ENCODE measurements at places on chromosomes 11 and 22.

DNA sequence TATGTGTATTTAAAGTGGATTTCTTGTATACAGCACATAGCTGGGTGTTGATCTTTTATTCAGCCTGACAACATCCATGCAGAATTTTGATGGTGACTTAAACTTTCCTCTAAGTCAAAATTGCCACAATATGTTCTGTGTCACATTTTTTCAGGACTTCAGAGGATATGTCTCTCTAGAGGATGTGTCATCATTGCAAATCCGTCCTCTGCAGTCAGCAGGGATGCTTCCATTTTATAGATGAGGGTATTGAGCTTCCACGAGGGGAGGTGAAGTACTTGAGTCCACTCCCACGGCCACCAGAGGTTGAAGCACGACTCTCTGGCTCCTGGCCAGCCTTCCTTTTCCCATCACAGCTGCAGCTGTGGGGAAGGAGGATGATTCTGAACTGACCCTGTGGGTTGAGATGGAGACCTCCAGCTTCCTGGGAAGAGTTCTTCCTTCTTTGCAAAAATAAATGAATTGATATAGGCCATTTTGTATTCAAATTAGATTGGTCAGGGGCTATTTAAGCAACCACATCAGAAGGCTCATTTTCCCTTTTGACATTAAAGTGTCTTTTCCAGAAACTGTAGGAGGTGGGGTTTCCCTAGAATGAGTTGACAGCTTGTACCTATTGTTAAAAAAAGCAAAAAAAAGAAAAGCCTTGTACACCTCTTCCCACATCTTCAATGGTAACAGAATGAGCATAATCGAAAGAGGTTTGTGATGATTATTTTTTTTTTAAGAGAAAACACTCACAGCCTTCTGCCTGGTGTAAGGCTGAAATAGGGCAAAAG is 55.2 kb upstream of the MYEOV start:
- DNase-seq: no peak

DNA sequence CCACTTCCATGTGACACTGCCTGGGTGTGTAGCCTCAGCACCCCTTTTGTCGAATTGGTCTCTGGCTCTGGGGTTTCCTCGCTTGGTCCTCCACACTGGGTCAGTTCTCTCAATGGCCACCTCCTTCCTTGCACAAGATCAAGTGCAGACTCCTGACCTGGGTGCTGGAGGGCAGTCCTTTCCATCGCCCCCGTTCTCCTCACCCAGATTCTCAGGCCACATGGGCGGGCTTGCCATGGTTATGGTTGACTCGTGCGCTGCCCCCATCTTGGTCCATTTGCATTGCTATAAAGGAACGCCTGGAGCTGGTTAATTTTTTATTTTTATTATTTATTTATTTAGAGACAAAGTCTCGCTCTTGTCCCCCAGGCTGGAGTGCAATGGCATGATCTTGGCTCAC is 5.5 kb upstream of the PARVB start:
- no peak for DNase-seq

DNA sequence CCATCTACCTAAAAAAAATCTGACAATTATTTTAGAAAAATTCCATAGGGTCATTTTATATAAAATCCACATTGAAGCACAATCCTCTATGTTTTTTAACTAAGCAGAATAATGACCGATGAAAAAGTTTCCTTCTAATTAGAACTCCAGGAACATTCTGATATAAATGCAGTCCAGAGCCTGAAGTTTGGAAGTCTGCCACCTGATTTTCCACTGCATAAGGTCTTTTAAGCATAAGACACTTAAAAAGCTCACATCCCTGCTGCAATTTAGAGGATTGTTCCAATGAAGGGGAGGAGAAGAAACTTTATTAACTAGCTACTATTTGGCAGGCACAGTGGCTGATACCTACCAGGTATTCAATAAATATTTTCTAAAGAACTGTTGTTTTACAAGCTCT is 570.3 kb upstream of the ANO5 start:
- no peak for DNase-seq

DNA sequence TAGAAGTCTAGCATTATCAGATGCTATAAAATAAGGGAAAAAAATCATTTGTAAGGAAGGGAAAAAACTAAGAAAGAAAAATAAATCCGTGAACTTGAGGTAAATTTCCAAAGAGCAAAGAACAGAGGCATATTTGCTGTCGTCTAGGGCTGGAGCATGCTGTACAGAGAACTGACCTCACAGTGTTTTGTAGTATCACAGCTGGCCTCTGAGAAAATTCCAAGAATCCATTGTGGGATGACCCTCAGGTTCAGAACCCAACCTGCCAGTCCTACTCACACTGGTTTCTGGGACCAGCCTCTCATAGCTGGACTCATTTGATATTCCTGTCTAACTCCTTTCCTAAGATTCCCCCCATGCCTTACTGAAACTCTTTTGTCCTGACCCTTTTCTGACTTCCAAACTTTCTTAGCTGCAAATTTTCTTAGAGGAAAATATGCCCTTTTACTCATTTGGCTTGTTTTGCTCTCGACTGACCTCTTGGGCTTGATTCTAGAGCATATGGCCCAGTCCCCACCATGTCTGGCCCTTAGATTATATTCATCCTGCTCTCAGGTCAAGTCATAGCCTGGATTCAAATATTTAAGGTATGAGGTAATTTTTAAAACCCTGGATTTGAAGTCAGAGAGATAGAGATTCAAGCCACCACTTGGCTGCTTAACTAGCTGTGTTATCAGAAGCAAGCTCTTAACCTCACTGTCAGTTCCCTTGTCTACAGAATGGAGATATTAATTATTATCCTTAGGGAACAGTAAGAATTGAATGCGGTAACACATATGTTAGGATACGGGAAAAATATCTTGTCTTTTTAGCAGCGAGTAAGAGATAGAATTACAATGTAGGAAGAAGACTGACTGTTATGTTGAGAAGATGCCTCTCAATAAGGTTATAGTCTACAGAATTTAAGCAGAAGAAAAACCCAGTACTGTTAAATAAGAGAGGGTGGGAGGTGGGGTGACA is 89.7 kb upstream of the KCNA4 start:
- DNase-seq: no peak

DNA sequence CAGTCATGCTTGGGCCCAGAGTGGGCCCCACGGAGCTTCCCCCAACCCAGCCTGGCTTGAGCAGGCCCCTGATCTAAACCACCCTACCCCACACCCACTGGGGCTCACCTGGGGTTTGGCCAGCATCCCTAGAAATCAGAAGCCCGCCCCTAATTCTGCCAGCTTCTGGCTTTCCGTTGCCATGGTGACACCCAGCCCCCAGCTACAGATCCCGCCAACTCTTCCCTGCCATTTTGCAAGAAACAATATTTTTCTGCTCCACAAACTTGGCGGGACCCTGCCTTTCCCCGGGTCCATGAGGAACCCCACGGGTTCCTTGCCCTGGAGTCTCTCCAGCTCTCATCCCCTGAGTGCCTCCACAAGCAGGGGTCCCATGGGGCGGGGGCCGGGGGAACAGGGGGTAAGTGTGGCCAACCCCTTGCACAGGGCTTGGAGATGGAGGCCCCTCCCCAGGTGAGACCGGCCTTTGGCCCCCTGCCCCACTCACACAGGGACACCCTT is 90.0 kb downstream of the CDKN1C start:
- no peak for DNase-seq

- DNase-seq: no peak
Measured at GRCh38 chr11:62459080-62459479, 40.2 kb downstream of the SCGB1A1 start.

DNA sequence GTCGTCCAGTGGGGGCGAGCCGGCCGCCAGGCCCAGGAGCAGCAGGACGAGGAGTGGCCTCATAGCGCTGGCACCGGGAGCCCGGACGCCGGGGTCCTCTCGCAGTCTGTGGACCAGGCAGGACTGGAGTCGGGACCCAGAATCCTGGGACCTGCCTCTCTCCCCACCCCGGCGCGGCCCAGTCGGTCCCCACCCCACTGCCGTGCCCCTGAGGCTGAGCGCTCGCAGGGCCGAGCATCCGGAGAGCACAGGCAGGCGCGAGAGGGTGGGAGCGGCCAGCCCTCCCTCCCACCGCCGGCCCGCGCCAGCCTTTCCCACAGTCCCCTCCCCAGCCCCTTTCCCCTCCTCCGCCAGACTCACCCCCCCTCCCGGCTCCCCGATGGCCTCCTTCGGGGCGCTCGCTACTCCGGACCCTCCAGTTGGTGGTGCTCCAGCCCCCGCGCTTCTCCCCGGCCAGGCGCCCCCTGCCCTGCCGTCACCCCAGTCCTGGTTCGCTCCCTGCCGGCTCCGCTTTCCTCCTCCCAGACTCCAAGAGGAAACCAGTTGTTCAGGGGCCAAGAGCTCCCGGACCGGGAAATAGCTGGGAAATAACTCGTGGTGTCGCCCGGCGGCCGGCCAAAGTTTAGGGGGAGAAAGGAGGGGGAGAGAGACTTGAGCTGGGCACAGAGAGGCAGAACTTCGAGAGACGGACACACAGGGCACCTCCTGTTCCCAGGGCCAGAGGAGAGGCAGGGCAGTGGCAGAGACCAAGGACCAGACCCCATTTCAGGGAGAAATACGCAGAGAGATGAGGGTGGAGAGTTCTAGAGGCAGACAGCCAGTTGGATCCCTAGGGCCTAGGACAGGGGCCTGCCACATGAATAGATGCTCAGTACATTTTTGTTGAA is at the start of gene C1QTNF5:
Gene C1QTNF5, minus strand, starts transcription at position 549 of the 887 bp plus-strand sequence. Its CDS starts 486 bp downstream, at position 63.
- DNase-seq: no peak

DNA sequence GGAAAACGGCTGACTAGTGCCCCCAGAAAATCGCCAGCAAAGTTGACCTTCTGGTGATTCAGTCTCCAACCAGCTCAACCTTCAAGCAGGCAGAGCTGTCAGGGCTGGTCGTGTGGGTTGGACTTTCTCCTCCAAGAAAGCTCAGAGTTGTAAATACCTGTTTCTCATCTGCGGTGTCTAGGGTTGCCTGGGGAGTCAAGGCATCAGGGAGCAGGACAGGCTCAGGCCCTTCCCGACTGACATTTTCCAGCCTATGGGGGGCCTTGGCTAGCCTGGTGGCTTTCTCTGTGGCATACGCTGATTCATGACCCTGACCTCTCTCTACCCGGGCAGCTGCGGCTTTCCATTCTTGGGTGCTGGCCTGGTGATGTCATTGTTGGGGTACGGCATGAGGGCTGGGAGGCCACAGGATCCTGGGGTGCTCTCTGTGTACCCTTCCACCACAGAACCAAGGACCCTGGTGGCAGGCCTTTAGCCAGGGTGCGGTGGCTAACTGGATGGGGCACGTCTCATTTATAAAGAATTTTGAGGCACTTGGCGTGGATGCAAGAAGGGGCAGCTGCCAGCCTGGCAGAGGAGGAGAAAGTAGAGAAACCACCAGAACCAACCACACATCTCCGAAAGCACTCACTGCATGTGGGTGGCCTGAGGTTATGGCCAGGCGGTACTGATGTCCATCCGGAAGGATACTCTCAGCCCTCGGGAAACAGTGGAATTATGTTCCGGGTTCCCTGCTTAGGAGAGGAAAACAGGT is 64.9 kb downstream of the BCR start:
- DNase-seq: no peak

All from hematopoietic multipotent progenitor cell treated with erythropoietin and hydrocortisone succinate and interleukin-3 and kit ligand, for 15 days (in vitro differentiated cells).